ENCODE measurements at places on chromosomes 4 and X.

- DNase-seq = no peak
These were observed 88.1 kb downstream of the RASL11B start for GRCh38 chr4:52950226-52950625.

- no peak for DNase-seq
These were observed 31.1 kb downstream of the TAPT1 start for GRCh38 chr4:16195209-16195608.

DNA sequence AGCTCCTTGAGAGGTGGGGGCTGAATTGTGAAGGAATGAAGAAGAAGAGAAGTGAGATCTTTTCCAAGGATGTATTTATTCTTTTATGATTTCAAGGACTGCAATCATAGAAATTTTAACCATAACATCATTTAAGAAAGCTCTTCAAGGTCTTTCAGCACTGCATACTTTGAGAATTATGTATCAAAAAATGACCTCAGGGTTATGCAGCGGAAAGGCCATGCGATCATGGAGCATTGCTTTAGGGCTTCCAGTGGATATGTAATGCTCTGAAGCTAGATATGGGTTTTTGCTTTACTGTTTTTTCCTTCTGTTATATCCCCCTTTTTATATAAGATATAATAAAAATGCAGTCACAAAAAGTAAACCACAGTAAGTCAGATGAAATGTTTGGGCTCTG lies 38.7 kb downstream of the SGMS2 start:
- DNase-seq = no peak

GRCh38 chrX:54074826-54075225 lies 30.6 kb upstream of the PHF8 start:
- DNase-seq = no peak

DNA sequence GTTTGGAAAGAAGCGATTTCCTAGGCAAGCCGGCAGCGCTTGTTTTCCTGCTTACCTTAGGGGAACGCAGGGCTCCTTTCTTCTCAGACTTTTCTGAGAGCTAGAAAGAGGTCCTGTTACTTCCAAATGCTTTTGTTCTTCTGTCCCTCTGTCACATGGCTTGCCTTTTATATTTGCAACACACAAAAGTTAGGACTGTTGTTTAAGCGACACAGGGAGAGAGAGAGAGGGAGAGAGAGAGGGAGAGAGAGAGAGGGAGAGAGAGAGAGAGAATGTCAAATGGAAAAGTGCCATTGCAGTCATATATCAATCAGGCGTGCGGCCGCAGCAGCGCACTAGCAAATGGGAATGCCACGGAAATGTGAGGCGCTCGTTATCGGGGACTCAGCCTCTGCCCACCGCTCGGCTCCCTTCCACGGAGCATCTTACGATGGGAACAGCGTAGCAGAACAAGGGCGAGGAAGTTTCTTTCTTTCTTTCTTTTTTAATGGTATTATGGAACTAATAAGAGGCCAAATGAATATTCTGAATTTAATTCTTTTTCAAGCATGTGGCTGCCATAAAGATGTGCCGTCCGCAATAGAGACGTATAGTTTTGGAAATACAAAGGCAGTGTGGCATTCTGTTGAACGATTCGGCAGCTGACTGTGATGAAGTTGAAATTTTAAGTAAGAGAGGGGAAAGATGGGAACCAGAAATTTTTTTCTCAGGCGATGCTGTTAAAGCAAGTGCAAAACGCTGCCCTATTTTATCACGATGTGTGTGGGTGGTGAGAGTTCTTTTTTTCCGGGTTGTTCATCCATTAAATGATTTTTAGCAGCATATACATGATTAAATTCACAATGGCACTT lies at the start of gene NDP:
Gene NDP, minus strand, starts transcription at position 142 of the 851 bp plus-strand sequence. CDS start 14,745 bp downstream, outside the sequence.
- DNase-seq = no peak

Measured in NCI-H524 (cell line).